NCI-H1436 treated with DMSO at 0.1 percent for 48 hours (cell line): ENCODE measurements at places on chromosomes 3 and 15.

DNA sequence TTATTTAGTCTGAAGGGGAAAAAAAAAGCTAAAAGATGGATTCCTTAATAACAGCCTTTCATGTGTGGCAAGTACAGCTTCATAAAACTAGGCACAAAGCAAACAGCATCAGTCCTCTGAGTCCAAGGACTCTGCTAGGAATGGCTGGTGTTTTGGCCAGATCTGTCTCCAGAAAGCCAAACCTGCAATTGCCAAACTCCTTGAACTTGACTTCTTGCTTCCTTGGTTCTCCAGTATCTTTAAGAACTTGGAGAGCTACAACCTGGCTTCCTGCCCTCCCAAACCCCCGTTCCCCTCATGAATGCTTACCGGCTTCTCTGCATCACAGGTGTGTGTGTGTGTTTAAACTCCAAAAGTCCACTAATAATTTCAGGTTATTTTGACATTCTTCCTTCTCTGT is 1.6 kb upstream of the PLOD2 start:
- DNase-seq: no peak

DNA sequence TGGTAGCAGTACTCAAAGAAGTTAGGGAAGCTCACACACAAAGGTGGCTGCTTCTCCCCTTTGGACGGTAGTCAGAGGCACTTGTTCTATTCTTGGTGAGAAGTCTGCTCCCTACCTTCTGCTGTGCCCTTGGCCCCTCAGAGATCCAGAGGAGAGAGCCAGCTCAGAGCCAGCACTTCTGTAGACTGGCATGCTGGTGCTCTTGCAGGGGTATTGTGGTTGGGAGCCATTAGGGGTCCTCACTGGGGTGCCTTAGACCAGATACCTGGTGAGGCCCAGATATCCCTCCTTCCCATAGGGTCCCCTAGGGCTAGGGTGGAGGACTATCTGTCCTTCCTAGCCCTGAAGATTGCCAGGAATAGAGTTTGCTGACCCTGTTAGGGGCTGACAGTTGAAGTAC is 140.6 kb downstream of the EEFSEC start:
- DNase-seq: no peak

DNA sequence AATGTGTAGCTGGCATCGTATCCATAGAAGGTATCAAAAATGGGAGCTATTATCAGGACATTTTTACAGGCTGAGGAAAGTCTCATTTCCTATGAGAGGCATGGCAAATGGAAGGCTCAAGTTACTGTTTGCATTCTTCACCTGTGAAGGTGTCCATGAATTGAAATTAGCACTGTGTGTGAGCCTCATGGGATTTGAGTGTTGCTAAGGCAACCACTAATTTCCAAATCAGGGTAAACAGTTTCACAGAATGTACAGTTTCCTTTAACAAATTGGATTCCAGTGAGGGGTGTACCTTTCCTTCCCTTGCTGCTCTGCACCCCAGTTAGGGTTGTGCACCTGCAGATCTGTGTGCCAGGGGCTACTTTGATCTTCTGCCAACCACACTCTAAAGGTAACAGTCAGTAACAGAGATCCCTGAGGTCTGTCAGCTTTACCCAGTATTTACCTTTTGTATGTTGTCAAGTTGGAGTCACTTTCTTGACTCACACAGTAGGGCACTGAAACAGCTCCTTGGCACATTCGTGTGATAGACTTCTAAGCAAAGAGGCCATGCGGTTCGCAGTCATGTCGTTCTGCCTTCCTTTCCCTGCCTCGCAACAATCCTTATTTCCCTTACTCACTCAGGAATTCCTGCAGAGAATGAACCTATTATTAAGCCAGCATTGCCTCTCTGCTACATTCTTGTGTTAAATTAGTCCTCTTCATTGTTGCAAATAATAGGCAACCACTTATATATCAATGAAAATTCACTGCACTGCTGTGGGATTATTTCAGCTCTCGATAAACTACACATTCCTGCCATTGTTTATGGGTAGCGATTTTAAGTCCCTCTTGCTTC is 129.8 kb upstream of the GBE1 start:
- peak; percentile 21 for DNase-seq

DNA sequence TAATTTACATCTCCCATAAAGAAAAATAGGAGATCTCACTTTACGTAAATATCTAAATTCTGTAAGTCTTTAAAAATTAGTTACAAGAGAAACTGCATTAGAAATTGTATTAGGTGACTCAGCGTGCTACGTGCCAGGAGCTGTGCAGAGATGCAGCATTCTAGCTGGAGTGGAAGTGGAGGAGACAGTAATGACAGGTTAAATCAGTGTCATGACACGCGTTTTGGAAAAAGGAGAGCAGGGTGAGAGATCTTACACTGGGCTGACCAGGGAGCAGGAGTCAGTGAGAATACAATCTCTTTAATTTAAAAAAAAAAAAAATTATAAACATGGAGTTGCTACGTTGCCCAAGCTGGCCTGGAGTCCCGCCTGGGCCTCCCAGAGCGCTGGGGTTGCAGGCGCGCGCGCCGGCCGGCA is 635 bp downstream of the TUBGCP5 start:
- DNase-seq: no peak

DNA sequence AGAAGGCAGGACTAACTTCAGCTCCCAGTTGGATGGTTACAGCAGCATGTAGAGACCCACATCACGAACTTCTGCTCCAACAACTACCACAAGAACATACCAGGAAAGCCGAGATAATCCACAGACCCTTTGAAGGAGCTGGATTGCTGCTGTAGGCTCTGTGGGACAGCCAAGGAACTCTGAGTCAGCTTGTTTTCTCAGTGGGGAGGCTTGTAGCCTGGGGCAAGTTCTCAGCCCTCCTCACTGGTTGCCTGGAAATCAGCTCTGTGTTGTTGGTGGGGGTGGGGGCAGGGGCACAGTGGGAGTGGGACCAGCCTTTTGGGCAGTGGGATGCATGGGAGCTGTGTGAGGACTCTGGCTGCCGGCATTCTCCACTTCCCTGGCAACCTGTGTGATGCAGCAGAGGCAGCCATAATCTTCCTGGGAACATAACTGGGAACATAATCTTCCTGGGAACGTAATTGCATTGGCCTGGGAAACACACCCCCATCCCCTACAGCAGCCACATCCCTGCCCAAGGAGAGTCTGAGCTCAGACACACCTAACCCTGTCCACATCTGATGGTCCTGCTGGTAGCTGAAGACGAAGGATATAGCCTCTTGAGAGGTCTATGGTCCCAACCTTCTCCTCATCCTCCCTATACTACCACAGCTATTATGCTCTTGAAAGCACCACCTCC is 153.1 kb downstream of the PEAK1 start:
- no peak for DNase-seq

- DNase-seq: no peak
Measured at GRCh38 chr3:184423561-184423960, 43.7 kb downstream of the CHRD start.

GRCh38 chr15:76330080-76330680 is 6.4 kb upstream of the ISL2 start:
- DNase-seq: no peak

GRCh38 chr15:101635944-101636727 is 16.0 kb downstream of the TM2D3 start:
- DNase-seq: no peak

- DNase-seq: no peak
Measured at GRCh38 chr15:22949074-22949547, 31.1 kb downstream of the CYFIP1 start.

- no peak for DNase-seq
Measured at GRCh38 chr15:72147418-72147817, 29.2 kb downstream of the SENP8 start.

GRCh38 chr3:174685796-174686195 is 173.3 kb upstream of the NAALADL2 start:
- no peak for DNase-seq

GRCh38 chr3:66856533-66856932 is 141.6 kb upstream of the KBTBD8 start:
- DNase-seq: no peak

DNA sequence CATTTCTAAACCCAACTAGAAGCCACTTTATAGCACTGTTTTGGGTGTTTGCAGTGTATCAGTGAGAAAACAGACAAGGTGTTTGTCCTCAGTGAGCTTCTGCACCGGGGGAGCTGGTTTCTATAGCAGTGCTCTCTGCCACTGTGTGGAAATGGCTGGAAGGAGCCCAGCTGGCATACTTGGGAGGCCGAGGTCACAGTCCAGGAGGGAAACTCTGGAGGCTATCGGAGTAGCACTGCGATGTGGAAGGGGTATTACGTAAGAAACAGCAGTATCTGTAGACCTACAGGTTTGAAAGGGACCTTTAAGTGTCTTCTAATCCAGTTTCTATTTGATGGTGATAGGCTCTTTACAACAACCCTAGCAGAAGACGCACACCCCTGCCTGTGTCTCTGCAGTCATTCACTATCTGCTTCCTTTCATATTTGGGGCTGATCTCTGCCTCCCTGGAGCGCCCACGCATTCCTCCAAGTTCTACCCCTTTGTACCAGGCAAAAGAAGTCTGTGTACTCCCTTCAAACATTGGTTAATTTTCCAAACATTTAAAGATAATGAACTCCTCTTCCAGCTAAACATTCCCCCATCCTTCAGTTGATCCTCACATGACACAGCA is 87.4 kb upstream of the ADAMTS17 start:
- no peak for DNase-seq

DNA sequence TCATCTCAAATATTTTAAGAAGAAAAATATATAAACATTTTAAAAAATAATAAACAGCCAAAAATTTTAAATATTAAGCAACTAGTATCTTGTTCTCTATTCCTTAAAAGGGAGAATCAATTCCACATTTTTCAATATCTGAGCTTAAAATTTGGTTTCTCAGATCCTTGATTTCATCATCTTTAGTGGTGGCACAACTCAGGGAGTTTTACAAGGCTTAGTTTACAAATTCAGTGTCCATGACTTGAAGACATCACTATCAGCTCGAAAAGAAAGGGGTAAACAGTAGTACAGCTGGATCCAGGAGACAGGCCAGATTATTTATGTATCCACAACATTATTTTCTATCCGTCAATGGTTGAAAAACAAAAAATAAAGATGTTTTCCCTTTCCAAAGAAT is 11.6 kb downstream of the IGF2BP2 start:
- DNase-seq: no peak

GRCh38 chr15:59539799-59540198 is 71.8 kb upstream of the GCNT3 start:
- DNase-seq: no peak

DNA sequence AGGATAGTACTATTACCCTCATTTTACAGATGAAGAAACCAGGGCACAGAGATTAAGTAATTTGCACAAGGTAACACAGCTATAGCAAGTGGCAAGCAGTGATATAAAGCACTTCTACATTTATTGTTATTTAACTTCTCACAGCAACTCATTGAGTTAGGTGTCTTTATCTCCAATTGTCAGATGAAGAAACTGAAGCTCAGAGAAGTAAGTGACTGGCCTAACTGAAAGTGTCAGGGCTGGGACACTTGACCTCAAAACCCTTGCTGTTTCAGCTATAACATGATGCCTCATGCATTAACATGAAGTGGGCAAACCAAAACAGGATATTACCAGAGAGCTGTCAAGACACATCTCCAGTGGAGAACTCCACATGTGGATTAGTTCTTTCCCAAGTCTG is 65.8 kb upstream of the LEKR1 start:
- no peak for DNase-seq

GRCh38 chr3:15470261-15470660 is 42.9 kb downstream of the EAF1 start:
- DNase-seq: no peak

DNA sequence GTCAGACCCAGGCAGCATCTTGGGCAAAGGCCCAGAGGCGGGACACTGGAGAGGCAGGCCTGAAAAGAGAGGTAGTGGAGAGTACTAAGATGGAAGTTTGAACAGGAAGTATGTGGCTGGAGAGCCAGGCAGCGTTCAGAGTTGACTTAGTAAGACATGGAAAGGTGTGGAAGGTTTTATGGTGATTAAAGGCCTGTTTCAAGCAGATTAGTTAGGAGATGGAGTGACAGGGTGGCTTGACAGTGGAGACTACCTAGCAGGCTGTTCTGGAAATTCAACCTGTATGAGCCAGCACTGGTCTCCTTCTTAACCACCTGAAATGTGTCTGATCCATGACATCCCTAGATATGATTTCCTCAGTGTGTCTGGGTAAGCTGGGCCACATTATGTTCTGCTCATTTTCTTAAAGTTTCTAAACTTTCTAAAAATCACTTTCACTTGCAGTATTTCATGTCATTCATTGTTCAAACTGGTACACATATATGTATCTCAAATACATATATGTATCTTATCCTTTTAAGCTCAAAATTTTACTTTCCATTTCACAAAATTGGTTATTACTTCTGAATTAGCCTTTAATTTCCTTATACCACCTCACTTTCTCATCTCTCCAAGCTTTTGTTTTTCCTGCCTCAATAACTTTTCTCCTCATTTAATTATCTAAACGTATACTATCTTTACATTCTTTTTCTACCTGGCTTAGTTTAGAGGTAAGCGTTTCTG is 43.4 kb upstream of the ARL14 start:
- DNase-seq: no peak

- no peak for DNase-seq
Measured at GRCh38 chr15:80475572-80475971, 71.4 kb downstream of the ARNT2 start.

DNA sequence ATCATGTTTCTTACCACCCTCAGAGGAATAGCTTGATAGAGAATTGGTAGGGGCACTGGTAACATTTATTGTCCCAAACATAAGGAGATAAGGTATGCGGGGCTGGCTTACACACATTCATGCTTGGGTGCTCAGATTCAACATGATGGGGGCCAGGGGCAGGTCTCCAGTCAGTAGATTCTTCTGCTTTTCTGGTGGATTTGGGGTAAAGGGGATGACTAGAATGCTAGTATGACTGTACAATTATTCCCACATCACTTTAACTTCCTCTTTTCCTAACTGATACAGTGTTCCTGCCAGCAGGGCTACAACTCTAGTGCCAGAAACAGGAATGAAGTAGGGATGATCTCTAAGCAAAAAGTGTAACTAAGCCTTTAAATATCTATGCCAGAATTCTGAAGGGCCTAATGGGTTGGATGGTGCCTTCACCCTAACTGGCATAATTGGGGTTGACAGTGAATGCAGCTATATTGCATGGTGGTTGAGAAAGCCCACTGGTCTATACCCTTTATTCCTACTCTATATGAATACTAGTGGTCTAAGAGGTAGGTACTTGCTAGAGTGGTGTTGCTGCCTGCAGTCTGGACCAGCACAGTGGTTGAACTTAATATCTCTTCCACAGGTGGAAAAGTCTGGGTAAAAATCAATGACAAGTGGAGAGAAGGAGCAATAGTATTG is 117.4 kb downstream of the IL12A start:
- DNase-seq: no peak

GRCh38 chr3:12929801-12930200 is 88.4 kb upstream of the RPL32 start:
- no peak for DNase-seq

GRCh38 chr3:33403756-33404155 is 36.4 kb downstream of the UBP1 start:
- no peak for DNase-seq

- DNase-seq: no peak
Measured at GRCh38 chr3:24396338-24396737, 98.3 kb downstream of the THRB start.

- no peak for DNase-seq
Measured at GRCh38 chr3:18423401-18424212, 1.5 kb downstream of the SATB1 start.
